ENCODE measurements at places on chromosomes 7 and 10.

DNA sequence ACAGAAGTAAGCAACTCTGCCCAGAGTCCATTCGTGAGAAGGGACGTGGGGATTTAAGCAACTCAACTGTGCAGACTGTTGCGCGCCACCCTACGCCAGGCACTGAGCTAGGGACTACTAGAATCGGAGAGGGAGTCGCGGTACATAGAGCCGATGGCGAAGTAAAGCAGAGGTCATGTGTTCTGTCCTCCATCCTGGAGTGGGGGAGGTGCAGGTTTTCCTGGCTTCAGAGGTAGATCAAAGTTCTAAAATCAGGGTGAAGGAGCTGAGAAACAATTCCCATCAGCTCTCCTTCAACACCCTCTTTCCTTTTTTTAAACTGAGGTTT lies 23.2 kb downstream of the SLC35G1 start:
- no peak for DNase-seq

DNA sequence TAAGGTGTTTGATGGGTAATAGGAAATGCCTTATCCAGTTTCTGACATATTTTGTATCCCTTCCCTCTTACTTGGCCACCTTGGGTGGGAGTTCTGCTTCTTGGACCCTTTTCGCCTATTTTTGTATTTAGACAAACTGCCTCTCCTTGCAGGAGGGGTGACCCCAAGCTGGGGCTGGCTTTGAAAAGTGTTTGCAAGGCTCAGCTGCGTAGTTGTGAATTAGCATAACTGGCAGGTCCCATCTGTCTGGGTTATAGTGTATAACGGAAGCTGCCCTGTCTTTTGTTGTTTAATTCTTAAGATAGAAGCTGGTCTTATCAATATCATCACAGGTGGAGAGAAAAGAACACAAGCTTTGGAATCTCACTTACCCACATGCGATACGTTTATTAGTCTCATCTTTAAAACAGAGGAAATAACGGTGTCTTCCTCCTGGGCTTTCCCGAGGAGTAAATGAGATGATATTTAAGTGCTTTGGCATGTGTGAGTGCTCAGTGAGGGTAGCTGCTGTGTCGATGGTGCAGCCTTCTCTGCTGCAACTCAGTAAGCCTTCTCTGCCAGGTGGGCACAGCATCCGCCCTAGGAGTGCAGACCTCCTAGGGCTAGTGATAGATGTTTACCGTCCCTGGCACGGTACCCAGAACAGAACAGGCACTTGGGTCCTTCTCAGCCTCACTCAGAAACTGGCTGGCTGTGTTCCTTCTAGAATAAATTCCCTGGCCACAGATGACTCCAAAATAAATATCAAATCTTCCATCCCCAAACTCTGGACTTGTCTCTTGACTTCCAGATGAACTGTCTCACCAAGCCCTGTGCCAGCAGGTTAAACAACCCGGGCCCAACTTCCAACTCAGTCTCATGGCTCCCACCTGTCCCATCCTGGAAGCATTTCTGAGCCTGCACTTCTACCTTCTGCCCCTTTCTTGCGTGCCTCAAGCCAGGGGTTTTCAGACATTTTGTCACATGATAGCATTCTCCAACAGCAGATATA lies 227.3 kb downstream of the GFRA1 start:
- DNase-seq = no peak

DNA sequence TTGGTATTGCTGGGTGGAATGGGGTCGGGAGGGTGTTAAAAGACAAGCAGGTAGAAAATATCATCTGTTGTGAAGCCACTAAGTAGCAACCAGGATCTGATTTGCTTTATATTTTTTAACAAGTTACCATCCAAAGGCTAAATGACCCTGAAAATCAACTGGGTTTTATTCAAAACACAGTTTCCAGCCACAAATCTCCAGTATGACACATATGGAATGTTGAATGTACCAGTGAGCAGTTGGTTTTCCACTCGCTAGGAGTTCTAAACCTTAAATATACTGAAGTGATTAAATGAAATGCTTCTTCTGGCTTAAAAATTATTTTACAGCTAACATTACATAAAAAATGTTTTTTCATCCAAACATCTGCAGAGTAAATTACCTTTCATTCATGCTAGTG lies 112.5 kb downstream of the PDE1C start:
- no peak for DNase-seq

DNA sequence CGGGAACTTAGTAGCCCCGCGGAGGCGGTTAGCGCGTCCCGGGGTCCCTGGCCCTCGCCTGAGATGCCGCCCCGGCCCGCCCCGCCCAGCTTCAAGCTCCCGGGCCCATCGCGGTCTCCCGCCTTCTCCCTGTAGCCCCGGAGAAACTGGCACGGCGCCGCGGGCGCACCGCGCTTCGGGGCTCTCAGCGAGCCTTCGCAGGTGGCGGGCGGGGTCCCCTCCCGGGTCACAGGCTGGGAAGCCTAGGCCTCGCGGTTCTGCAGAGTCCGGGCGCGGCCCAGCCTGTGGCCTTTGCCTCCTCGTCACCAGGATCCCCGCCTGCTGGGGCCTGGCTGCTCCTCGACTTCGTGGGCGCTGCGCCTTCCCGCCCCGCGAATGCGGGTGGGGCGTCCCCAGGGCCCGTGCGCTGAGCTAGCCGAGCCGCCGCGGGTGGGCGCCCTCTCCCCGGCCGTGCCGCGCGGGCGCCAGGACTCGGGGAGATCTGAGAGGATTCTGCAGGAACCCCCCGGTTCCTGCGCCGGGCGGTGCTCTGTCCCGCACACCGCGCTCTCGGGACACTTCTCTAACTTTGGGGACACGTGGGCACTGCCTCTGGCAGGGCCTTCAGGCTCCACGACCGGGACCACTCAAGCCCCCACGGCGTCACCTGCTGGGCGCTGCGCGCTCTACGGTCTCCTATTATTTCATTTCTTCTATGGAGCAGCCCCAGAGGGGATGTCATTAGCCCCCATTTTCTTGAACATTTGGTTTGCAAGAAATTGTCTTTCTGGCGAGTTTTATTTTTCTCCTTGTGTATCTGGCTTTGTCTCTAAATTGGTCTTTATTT lies 682 bp upstream of the RGS10 start:
- DNase-seq = peak; percentile 62

GRCh38 chr7:148693651-148694050 lies 5.1 kb upstream of the CUL1 start:
- no peak for DNase-seq

GRCh38 chr7:41916450-41916927 lies 213.6 kb upstream of the INHBA start:
- no peak for DNase-seq
